ENCODE measurements at places on chromosomes 7 and 10.
A peak's percentile ranks its signal among the peaks of the same experiment; 100 is the strongest.

- DNase-seq, result no peak
Observed at GRCh38 chr7:12729112-12729511, 41.7 kb downstream of the ARL4A start.

- no peak for DNase-seq
Observed at GRCh38 chr7:74587435-74588126, 69.9 kb upstream of the GTF2I start.

- no peak for DNase-seq
Observed at GRCh38 chr10:50929670-50930069, 44.2 kb upstream of the A1CF start.

DNA sequence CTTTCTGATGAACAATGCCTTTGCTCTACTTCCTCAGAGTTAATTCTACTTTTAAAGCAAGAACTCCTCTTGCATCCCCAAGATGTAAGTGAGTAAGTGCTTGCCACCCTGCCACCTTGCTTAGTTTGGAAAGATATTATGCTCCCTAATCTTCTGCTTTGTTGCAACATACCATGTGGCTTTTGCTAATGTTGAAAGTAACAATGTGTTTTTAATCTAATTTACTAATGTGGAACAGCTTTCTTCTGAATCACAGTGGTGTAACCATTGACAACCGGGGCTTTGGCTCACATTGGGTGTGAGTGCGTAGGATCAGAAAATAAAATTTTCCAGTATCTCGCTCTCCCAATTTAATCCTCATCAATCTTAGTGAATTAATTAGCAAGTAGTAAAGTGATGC, 254.1 kb upstream of the PTER start:
- DNase-seq, result no peak

- DNase-seq, result peak; percentile 75
Observed at GRCh38 chr7:2115760-2116447, 116.8 kb downstream of the MAD1L1 start.

GRCh38 chr10:73096449-73097304, at the start of gene P4HA1:
TSS of gene P4HA1 (minus strand) at chr10:73096866. CDS start at chr10:73074883, 21,983 bp downstream.
- DNase-seq, result peak; percentile 91

GRCh38 chr7:134847851-134848588, 68.6 kb downstream of the CALD1 start:
- DNase-seq, result no peak

- no peak for DNase-seq
Observed at GRCh38 chr7:128940494-128941322, 3.0 kb downstream of the IRF5 start.

All from HCT116 (cell line).